ENCODE measurements at places on chromosomes 4 and X.

DNA sequence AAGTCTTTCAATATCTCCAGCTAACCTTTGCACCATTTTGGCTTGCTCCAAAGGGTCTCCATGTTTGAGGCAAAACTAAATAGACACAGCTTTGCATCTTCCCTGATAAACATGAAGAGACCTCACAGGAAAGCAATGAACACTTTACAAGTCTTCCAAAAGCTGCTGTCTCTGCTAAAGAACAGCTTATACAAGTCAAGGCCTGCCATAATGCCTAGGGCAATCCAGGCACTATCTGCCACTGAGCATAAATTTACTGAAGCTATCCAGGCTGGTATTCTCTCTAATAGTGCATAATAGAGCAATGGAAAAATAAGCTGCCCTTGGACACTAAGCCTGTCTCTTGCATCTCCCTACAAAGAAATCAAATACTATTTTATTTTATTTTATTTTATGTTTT lies 60.1 kb upstream of the S100G start:
- DNase-seq = no peak

- peak; percentile 1 for DNase-seq
These were observed 33.5 kb upstream of the DCX start for GRCh38 chrX:111445485-111445884.

GRCh38 chr4:112214390-112215264 lies 17.0 kb upstream of the AP1AR start:
- peak; percentile 47 for DNase-seq

- no peak for DNase-seq
These were observed 75.3 kb downstream of the SLIT2 start for GRCh38 chr4:20326977-20327376.

DNA sequence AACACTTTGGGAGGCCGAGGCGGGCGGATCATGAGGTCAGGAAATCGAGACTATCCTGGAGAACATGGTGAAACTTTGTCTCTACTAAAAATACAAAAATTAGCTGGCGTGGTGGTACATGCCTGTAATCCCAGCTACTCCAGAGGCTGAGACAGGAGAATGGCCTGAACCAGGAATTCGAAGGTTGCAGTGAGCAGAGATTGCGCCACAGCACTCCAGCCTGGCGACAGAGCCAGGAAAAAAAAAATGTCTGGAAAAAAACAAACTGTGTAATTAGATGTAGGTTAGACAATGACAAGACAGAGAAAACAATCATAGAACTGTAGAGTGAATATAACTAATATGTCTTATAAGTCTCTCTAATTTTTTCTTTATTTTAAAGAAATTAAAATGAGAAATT lies 1002.5 kb upstream of the LCORL start:
- DNase-seq = no peak

GRCh38 chr4:10179957-10180602 lies 63.5 kb upstream of the WDR1 start:
- DNase-seq = no peak

- no peak for DNase-seq
These were observed 132.6 kb downstream of the IL15 start for GRCh38 chr4:141768954-141769353.

- no peak for DNase-seq
These were observed 46.5 kb upstream of the SOD3 start for GRCh38 chr4:24748758-24749350.

GRCh38 chr4:94208918-94209317 lies 1.3 kb downstream of the SMARCAD1 start:
- no peak for DNase-seq

GRCh38 chr4:24736066-24736465 lies 59.3 kb upstream of the SOD3 start:
- no peak for DNase-seq

GRCh38 chrX:14825851-14826250 lies 47.0 kb downstream of the FANCB start:
- DNase-seq = no peak

DNA sequence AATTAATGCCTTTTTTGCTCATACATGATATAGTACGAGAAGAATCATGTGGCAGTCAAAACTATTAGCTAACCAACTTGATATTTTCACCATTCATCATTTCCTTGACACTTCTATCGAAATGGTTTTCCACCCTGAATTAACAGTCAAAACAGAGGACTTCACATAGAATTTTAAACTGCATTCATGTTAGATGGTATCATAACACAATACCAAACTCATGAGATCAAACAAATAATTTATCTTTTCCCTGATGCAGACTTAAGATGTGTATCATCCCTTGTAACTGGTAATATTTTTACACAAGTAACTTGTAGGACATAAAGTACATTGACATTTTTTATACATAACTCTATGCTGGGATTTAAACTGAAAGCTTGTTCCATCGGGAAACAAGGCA lies 18.2 kb upstream of the ANTXR2 start:
- DNase-seq = no peak

GRCh38 chr4:125482822-125483221 lies 168.1 kb downstream of the FAT4 start:
- DNase-seq = no peak

DNA sequence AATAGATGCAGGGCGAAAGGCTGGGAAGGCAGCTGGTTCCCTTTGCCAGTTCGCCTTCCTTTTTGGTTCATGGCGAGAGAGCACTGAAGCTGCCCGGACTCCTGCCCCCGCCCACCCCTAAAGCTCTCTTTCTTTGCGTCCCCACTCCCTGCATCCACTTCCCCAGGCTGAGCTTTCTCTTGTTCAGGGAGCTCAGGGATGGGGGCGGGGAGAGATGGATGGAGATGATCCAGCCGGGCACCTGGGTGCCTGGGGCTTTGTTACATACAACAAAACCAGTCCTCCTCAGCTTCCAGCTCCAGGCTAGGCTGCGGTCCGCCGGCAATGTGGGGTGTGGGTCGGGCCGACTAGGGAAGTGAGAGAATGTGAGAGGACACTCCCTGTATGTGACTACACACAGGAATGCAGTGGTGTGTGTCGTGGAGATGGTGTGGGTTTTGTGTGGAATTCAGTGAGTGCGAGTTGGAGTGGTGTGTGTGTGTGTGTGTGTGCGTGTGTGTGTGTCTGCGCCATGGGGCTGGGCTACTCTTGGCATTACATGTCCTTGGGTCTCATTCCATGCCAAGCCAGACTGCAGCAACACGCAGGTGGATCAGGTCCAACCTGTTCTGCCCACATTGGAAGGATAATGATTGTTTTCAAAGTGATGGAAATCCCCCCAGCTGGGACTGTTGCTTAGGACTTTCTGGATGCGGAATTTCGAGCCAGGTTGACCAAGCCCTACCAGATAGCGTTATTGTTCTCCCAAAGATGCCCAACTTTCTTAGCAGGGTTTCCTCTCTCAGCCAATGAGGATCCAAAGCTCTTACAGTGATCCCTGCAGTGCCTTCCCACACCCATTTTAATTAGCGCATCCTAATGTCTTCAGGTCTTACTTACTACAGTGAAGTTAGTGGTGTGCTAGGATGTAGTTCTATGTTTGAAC lies 149.4 kb upstream of the CHRDL1 start:
- DNase-seq = no peak

- no peak for DNase-seq
These were observed 3.5 kb upstream of the GSX2 start for GRCh38 chr4:54096295-54096962.

DNA sequence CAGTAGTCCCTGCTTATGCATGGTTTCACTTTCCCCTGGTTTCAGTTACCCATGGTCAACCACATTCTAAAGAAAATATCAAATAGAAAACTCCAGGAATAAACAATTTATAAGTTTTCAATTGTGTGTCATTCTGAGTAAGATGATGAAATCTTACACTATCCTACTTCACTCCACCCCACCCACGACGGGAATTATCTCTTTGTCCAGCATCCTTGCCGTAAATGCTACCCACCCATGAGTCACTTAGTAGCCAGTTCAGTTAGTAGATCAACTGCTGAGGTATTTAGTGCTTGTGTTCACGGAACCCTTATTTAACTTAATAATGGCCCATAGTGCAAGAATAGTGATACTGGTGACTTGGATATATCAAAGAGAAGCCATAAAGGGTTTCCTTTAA lies 91.4 kb downstream of the KLHL13 start:
- DNase-seq = no peak

DNA sequence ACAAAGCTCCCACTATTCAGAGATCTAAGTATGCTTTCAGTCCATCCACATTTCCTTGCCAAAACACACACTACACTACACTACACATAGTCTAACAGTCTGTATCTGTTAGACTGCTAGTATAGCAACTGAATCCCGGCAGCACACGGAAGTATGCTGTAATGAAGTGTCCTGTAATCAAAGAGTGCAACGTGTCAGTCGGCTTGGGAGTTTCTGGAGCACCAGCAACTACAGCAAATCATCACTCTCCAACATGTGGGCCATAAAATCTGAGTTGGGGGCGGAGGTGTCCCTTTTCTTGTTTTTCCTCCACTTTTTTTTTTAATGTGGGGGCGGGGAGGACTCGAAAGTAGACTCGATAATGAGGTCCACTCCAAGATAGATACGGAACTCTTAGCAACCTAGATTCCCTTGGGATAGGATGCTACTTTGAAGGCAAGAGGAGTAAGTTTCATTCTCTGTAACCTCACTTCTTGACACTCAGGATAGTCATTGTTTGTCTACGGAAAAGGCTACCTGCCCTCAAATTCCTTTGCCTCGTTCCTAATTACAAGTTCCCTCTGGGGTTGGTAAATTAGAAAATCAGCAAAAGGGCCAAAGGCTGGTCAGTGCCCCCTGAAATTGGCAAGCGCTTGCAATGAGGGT lies 722 bp downstream of the SLC10A7 start:
- peak; percentile 43 for DNase-seq

DNA sequence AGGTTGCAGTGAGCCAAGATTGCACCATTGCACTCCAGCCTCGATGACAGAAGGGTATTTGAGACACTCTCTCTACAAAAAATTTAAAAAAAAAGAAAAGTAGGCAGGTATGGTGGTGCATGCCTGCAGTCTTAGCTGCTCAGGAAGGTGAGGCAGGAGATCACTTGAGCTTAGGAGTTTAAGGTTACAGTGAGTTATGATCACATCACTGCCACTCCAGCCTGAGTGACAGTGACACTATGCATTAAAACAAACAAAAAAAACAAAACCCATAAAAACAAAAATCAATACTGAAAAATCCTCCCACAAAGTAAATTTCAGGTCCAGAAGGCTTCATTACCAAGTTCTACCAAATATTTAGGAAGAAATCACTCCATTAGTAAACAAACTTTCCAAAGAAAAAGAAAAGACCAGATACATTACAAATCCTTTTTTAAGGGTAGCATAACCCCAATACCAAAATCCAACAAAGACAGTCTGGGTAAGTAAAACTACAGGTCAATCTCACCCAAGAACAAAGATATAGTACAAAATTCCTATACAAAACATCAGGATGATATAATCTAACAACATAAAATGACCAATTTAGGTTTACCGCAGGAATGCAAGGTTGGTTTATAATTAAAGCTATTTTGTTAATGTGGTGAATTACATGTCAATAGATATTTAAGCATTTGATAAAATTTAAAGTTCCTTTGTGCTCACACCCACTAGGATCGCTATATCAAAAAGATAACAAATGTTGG lies 11.7 kb downstream of the NELFA start:
- DNase-seq = no peak

GRCh38 chr4:114191496-114191895 lies 212.0 kb upstream of the ARSJ start:
- no peak for DNase-seq

DNA sequence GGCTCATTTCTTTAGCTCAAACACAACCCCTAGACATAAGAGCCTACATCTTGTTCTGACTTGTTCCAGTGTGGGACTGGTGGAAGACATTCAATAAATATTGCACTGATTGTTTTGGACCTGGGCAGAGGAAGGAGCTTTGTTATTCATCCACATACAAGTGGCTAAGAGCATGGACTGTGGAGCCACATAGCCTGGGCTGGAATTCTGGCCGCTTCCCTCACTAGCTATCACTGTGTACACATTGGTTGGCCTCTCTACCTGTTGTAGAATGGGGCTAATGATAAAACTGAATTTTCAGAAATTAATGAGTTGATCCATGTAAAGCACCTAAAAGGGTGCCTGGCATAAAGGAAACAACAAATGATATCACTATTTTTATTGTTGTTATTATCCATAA lies 80.0 kb downstream of the ZNF674 start:
- no peak for DNase-seq

- DNase-seq = no peak
These were observed 139.7 kb upstream of the MAMLD1 start for GRCh38 chrX:150223176-150224015.

DNA sequence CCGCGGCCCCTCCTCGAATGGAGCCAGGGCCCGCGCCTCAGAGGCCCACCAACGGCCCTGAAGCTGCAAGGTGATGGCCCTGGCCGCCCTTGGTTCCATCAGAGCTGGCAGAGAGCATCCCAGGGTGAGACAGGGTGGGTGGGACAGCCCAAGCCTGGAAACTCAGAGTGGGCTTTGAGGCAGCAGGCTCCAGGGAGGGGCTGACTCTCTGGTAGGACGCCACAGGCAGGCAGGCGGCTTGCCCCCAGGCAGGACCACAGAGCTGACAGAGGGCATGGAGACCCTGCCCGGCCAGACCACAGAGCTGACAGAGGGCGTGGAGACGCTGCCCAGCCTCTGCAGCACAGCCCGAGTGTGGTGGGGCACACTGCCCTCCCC lies 4.8 kb downstream of the MYL5 start:
- no peak for DNase-seq

DNA sequence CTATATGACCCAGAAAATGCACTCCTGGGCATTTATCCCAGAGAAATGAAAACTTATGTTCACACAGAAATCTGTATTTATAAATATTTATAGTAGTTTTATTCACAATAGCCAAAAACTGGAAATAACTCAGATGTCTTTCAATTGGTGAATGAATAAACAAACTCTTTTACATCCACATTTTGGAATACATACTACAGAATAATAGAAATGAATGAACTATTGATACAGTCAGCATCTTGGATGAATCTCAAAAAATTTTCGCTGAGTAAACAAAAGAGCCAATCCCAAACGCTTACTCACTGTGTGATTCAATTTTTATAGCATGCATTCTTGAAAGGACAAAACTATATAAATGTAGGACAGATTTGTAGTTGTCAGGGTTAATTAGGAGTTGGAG lies 75.1 kb upstream of the HTR2C start:
- no peak for DNase-seq

- no peak for DNase-seq
These were observed 109.9 kb upstream of the LIMCH1 start for GRCh38 chr4:41427931-41428600.

- no peak for DNase-seq
These were observed 47.4 kb downstream of the TEX13A start for GRCh38 chrX:105173071-105173470.

DNA sequence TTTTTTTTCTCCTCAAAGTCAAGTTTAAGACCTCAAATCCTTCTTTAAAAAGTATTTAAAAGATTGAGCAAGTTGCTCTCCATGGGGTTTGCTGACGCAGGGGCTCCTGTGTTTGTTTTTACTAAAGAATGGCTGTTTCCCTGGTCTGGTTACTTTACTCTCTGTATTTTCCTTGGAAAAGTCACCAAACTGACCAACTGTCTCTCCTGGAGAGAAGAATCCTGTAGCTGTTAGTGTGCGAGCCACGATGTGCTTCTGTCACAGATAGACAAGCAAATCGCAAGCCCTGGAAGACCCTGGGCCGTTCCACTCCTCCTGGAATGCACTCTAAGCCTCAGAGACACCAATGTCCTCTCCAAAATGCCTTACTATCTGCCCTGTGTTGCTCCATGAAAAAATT lies 212.1 kb downstream of the CHIC2 start:
- DNase-seq = no peak

- DNase-seq = no peak
These were observed 68.5 kb downstream of the BMPR1B start for GRCh38 chr4:94826206-94826605.

Measured in HuH-7 (cell line).